Mesothelial cell of epicardium (in vitro differentiated cells): ENCODE measurements at places on chromosomes 2 and 18. TPM values are rescaled to one million over a fixed set of nuclear protein-coding genes. Genes with fewer than 3 reads are reported as not detected.

The CCDC178 gene
- total RNA-seq = 3.0 to 3.9 TPM (median 3.1 TPM) in 3 replicates

The CGREF1 gene
- 1.5 to 3.0 TPM (median 1.8 TPM) in 3 replicates for total RNA-seq

The STPG4 gene
- 0.27 to 0.52 TPM in 2 of 3 replicates, not detected in the other for total RNA-seq

The SCN7A gene
- total RNA-seq = 2.2 to 2.6 TPM (median 2.5 TPM) in 3 replicates

The COLEC12 gene
- 68.7 to 70.5 TPM (median 70.0 TPM) in 3 replicates for total RNA-seq

The SIX3 gene
- total RNA-seq = not detected in 3 replicates

The GPR45 gene
- not detected in 3 replicates for total RNA-seq

The REG3G gene
- not detected in 3 replicates for total RNA-seq

The SAP130 gene
- total RNA-seq = 35.9 to 38.5 TPM (median 37.5 TPM) in 3 replicates

The MC4R gene
- not detected in 3 replicates for total RNA-seq

The PCARE gene
- 0.07 to 0.22 TPM (median 0.09 TPM) in 3 replicates for total RNA-seq

The ATP6V1B1 gene
- total RNA-seq = 0.44 to 0.66 TPM in 2 of 3 replicates, not detected in the other

DNA sequence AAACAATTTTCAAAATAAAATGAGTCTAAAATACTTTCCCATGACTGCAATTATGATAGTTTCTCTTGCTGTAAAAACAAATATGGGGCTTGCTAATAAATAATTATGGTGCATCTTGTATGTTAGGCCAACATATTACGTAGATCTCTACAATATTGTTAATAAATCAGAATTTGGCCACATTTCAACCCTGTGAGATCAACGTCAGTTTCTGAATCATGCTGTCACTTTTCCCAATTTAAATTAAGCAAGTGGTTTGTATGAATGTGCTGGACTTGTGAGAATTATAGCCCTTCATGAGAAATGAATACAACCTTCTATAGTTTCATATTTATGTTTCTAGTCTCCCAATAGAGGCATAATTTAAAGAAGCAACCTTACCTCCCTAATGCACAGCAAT lies 808.9 kb downstream of the SUCLG1 start:
- no peak for DNase-seq
- no peak overlapping the region for H3K4me3 ChIP-seq
- H3K27me3 ChIP-seq = no peaks in the 10 kb centered on the region
- H3K27ac ChIP-seq = no peak overlapping the region
- H3K36me3 ChIP-seq = no peaks in the 10 kb centered on the region

DNA sequence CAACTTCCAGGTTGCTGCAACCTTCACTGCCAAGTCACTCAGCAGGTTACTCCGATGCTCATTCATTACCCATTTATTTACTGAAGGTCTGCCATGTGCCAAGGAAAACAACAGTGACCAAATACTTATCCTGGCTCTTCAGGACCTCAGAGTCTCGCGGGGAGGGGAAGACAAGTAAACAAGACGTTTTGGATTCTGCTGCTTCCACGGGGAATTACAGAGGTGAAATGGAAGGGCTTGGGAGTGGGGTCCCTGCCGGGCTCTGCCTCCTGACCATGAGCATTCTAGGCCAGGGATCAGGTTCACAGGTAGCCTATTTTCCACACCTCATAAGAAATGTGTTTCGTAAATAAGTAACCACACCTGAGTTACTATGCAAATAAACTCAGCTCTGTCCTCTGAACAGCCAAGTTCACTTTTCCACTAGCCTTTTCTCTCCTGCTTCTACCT lies 68.1 kb downstream of the CLHC1 start:
- H3K36me3 ChIP-seq = no peaks in the 10 kb centered on the region
- peak overlapping the region; percentile 48 for H3K27ac ChIP-seq
- H3K4me3 ChIP-seq = no peak overlapping the region
- DNase-seq = no peak
- no peaks in the 10 kb centered on the region for H3K27me3 ChIP-seq

DNA sequence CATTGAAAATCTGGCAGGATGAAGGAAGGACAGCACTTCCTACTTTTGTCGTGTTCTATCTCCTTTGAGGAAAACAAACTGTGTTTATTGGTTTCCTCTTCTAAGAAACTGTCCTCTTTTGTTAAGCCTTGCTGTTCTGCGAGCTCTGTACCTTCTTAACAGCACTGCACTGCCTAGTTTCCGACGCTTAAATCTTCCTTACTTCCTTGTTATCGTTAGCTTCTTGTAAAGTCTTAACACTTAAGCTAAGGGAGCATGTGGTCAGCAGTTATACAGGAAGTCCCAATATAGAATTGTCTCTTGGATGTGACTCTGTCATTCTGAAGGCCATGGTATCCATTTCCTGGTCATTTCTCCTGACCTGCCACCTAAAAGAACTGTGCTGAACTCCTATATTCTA lies 552.8 kb upstream of the NRP2 start:
- H3K27me3 ChIP-seq = no peaks in the 10 kb centered on the region
- H3K4me1 ChIP-seq = peaks cover 15% of the 10 kb centered on the region
- no peak overlapping the region for H3K4me3 ChIP-seq
- peaks cover 8% of the 10 kb centered on the region for H3K36me3 ChIP-seq

- no peak overlapping the region for H3K4me3 ChIP-seq
- no peak for DNase-seq
- no peak overlapping the region for H3K27ac ChIP-seq
- peaks cover 2% of the 10 kb centered on the region for H3K27me3 ChIP-seq
- no peaks in the 10 kb centered on the region for H3K36me3 ChIP-seq
These were observed 56.0 kb downstream of the SERPINB7 start for GRCh38 chr18:63831080-63831788.

DNA sequence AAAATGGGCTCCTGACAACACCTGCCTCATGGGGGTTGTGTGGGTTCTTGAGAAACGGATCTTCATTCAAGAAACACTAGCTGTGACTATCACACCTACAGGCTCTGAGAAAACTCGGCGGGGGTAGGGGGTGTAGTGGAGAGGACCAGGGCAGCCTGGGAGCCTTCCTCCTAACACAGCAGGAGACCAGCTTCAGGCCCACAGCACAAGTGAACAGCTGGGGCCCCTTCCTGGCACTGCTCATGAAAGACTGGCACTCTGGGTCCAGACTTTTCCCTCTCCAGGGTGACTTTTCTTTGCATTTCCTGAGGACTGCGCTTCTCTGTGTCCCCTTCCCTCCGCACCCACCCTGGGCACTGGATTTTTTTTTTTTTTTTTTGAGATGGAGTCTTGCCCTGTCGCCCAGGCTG lies 7.2 kb upstream of the SEMA4C start:
- H3K27ac ChIP-seq = no peak overlapping the region
- no peaks in the 10 kb centered on the region for H3K27me3 ChIP-seq
- H3K4me3 ChIP-seq = no peak overlapping the region
- H3K4me1 ChIP-seq = peaks cover 72% of the 10 kb centered on the region
- no peak for DNase-seq
- H3K36me3 ChIP-seq = no peaks in the 10 kb centered on the region

DNA sequence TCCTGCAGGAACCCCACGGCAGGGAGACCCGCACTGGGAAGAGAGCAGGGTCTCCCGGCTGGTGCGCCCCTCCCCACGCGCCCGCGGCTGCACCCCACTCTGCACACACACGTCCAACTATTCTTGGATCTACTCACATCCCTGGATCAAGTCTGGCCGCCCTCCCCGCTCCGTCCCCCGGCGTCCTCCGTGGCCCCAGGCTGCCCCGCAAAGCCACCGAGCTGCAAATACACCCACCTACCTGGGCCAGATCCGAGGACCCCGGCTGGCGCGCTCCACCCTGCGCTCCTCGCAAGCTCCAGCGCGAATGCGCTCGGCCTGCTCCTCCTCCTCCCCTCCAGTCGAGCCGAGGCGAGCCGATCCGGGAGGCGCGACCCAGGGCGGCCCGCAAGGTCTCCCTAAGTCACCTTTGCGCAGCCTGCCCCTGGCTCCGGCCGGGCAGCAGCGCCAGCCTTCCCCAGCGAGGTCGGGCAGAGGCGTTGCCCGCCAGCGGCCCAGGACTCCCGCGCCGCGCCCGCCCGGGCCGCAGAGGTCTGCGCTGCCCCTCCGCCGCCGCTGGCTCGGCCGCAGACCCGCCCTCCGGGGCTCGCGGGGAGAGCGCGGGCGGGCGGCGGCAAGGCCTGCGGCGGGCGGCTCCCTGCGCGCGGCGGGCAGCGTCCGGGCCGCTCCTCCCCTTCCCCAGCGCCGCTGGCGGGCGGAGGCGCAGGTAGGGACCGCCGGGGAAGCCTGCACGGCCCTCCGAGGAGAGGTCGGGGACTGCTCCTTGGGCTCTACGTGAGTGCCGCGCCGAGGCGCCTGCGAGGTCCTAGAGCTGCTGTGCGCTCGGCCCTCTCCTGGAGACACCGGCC lies 126.0 kb downstream of the OSBPL1A start:
- H3K27ac ChIP-seq = peak overlapping the region; percentile 88
- peaks cover 8% of the 10 kb centered on the region for H3K36me3 ChIP-seq
- H3K4me3 ChIP-seq = peak overlapping the region; percentile 91
- peaks cover 29% of the 10 kb centered on the region for H3K4me1 ChIP-seq

DNA sequence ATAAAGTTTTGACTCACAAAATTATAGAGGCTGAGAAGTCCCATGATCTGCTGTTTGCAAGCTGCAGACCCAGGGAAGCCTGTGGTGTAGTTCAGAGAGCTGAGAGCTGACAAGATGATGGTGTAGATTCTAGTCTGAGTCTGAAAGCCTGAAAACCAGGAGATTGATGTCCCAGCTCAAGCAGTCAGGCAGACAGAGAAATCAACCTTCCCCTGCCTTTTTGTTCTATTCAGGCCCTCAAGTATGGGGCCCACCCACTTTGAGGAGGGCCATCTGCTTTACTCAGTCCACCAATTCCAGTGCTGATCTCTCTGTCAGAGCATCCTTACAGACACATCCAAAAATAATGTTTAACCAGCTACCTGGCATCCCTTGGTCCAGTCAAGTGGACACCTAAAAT lies 479.6 kb downstream of the STK39 start:
- no peaks in the 10 kb centered on the region for H3K4me1 ChIP-seq
- H3K27ac ChIP-seq = no peak overlapping the region
- H3K4me3 ChIP-seq = no peak overlapping the region
- no peaks in the 10 kb centered on the region for H3K36me3 ChIP-seq

GRCh38 chr2:64447317-64448040 lies 6.5 kb upstream of the LGALSL start:
- no peak for DNase-seq
- no peak overlapping the region for H3K4me3 ChIP-seq
- peaks cover 9% of the 10 kb centered on the region for H3K4me1 ChIP-seq
- H3K27me3 ChIP-seq = no peaks in the 10 kb centered on the region

GRCh38 chr2:3312576-3313345 lies 64.9 kb downstream of the EIPR1 start:
- no peak for DNase-seq
- no peaks in the 10 kb centered on the region for H3K27me3 ChIP-seq
- no peak overlapping the region for H3K27ac ChIP-seq
- H3K4me3 ChIP-seq = no peak overlapping the region

DNA sequence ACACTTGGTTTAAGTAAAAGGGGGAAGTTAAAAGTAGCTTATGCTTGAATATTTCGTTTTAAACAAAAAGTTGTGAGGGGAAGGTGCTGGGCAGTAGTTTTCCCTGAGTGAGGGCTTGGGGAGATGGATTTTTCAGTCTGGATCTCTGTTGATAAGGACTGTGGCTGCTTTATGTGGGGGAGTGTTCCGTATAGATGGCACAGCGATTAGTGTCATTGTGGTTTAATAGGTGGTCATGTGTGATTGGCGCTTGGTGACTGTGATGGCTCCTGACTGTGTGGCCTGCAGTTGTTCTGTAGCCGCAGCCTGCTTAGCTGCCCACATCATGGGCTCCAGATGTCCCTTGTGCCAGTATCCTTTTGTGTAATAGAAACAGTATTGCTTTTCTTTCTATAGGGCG lies 156.2 kb downstream of the WDSUB1 start:
- no peak for DNase-seq
- peak overlapping the region; percentile 86 for H3K27ac ChIP-seq
- peaks cover 82% of the 10 kb centered on the region for H3K4me1 ChIP-seq
- peaks cover 5% of the 10 kb centered on the region for H3K36me3 ChIP-seq
- no peaks in the 10 kb centered on the region for H3K27me3 ChIP-seq

- DNase-seq = no peak
- no peak overlapping the region for H3K4me3 ChIP-seq
- H3K27me3 ChIP-seq = no peaks in the 10 kb centered on the region
- peaks cover 12% of the 10 kb centered on the region for H3K4me1 ChIP-seq
- no peaks in the 10 kb centered on the region for H3K36me3 ChIP-seq
These were observed 24.4 kb upstream of the CHMP1B start for GRCh38 chr18:11826836-11827235.

DNA sequence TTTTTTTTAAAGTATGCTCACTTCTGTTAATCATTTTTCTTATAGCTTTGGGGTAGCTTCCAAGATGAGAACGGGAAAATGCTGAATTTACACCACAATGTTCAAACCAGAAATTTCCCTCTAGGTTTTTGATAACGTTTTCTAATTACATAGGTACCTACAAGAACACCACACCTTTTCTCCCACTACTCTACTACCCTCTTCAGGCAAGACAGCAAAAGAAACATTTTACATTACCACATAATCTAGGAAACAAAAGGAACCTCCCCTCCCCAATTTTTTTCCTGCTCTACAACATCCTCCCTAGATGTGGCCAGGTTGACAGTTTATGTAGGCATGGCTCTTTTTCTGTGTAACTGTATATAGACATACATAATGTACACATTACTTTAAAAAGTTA lies 32.4 kb downstream of the NDUFAF7 start:
- no peaks in the 10 kb centered on the region for H3K27me3 ChIP-seq
- H3K4me1 ChIP-seq = peaks cover 7% of the 10 kb centered on the region
- H3K4me3 ChIP-seq = no peak overlapping the region
- no peak for DNase-seq
- peaks cover 29% of the 10 kb centered on the region for H3K36me3 ChIP-seq
- peak overlapping the region; percentile 62 for H3K27ac ChIP-seq

DNA sequence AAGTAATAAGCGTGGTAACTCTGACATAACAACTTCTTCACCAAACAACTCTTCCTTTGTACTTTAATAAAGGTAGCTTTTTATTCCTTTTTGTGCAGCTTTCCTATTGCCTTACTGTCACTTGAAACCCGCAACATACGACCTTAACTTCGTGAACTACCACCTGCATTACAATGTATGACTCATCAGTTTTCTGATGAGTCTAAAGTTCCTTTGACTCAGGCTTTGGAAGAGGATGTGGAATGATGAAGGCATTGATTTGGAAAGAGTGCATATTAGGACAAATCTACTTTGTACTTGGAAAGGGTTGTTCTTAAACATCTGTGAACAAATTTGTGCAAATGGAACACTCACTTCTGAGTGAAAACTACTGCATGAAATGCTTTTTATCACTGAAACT lies 1012.1 kb downstream of the TMEM182 start:
- H3K36me3 ChIP-seq = no peaks in the 10 kb centered on the region
- no peak for DNase-seq
- H3K4me1 ChIP-seq = no peaks in the 10 kb centered on the region

DNA sequence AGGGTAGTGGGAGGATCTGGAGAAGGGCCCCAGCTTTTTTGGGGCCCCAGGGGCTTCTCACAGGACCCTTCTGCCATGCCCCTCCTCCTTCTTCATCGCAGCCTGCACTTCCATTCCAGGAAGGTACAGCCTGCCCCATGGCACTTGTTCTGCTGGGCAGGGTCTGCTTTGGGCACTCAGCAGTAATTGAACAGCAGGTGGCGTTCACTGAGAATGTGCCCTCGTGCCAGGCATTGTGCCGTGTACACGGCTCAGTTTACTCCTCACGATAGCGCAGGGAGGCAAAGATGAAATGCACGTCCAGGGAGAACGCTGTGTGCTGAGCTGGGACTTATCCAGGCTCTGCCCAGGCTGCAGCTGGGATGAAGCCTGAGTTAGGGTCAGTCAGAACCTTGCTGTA lies 54.8 kb upstream of the ASB18 start:
- H3K27me3 ChIP-seq = no peaks in the 10 kb centered on the region
- H3K36me3 ChIP-seq = peaks cover 28% of the 10 kb centered on the region
- H3K4me1 ChIP-seq = no peaks in the 10 kb centered on the region

- no peaks in the 10 kb centered on the region for H3K4me1 ChIP-seq
- no peak for DNase-seq
These were observed 112.5 kb upstream of the NFATC1 start for GRCh38 chr18:79283131-79283810.
